ENCODE measurements at places on chromosomes 1 and 21.

DNA sequence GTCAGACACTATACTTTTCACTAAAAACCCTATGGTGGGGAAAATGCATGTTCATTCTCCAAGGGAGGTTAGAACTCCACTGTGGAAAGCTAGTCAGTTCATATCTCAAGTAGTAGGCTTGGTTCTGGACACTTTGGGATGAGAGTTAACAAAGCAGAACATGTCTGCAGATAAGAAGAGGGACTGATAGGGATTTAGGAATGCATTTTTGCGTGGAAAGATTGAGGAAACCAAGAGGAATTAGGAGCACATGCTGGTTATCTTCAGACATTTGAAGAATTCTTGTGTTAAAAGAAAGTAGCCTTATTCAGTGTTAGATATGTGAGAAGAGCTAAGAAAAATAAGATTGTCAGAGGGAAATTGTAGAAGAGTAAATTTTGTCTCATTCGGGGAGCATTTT lies 1.2 kb upstream of the GRIK1 start:
- DNase-seq: no peak

GRCh38 chr21:25625036-25625435 lies 14.0 kb upstream of the JAM2 start:
- DNase-seq: no peak

DNA sequence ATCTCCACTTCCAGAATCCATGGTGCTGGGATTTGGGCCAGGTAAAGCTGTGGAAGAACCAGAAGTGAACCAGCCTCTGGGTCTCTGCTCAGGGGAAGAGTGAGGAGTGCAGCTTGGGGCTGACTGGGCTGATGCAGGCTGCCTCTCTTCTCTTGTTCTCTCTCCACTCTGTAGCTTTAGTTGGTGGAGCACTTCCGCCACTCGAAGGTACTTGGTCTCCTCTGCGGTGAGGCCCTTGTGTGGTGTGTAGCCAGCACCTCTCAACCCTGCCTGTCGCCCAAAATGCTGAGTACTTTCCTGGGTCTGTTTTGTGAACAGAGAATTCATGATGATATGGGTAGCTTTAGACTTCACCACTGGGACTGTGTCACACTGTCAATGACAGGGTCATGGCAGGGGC lies 63.2 kb downstream of the URB2 start:
- no peak for DNase-seq

GRCh38 chr1:167797015-167797414 lies 75.2 kb downstream of the MPZL1 start:
- DNase-seq: no peak

GRCh38 chr1:117257291-117257690 lies 46.6 kb upstream of the VTCN1 start:
- DNase-seq: no peak

All from stimulated activated CD8-positive, alpha-beta memory T cell treated with anti-CD3 and anti-CD28 coated beads, Interleukin-12 subunit alpha, Interleukin-12 subunit beta, amount 100 ng/mL, for 4 hours (primary cell).